ENCODE measurements at places on chromosomes 13 and 19.

DNA sequence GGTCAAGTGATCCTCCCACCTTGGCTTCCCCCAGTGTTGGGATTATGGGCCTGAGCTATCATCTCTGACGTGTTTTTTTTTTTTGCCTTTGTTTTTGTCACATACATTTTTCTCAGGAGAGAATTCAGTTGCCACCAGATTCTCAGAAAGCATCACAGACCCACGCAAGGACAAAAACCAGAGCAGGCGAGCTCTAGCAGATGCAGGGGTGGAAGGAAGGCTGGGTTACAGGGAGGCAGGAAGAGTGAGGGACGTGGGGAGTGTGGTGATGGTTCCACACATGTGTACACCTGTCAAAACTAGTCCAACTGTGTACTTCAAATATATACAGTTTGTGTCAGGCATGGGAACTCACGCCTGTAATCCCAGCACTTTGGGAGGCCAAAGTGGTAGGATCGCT lies 4.3 kb downstream of the TMEM161A start:
- no peak for DNase-seq

- DNase-seq = no peak
Measured at GRCh38 chr13:20993211-20993610, 68.2 kb downstream of the LATS2 start.

- no peak for DNase-seq
Measured at GRCh38 chr19:1162404-1163282, 11.4 kb downstream of the SBNO2 start.

GRCh38 chr13:98284679-98285078 lies 107.6 kb upstream of the RNF113B start:
- DNase-seq = no peak

DNA sequence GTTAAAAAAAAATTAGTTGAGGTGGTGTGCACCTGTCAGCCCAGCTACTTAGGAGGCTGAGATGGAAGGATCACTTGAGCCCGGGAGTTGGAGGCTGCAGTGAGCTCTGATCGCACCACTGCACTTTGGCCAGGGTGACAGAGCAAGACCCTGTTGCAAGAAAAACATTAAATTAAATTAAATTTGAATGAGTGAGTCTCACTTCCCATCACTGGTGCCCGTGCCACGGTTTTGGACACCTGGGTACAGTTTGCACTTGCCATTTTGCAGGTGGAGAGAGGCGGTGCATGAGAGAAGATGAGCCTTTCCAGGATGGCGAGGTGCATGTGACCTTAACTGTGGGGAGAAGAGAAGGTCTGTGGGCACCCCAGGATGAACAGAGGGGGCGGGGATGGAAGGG lies 60.3 kb upstream of the ZNF536 start:
- no peak for DNase-seq

DNA sequence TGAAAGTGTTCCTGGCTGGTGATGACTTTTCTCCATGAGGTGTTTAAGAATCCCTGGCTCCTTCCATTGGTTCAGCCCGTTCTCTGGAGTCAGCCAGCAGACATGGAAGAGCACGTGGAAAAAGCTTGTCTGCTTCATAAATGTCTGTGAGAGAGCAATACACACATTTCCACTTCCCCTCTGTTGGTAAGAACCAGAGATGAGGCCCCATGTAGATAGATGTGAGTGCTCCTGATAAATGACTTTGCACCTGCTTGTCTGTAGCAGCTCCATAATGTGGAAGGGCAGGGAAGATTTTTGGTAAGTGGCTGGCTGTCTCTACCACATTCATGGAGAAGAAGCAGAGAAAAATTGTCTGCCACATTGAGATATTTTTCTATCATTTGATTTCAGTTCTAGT lies 325.8 kb downstream of the LMO7 start:
- no peak for DNase-seq

GRCh38 chr19:3936506-3937442 lies 3.9 kb downstream of the NMRK2 start:
- no peak for DNase-seq

DNA sequence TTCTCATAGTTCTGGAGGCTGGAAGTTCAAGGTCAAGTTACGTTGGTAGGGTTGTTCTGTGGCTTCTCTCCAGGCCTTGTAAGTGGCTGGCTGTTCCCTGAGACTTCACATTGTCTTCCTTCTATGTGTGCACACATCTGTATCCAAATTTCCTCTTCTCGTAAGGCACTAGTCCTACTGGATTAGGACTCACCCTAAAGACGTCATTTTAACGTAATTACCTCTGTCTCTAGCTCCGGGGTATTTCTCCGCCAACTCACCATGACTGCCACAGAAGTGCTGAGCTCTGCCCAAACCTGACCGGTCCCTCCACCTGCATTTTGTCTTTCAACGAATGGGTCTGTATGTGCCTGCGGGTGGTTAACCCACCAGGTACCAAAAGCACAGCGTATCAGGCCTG lies 8.7 kb upstream of the SYDE1 start:
- no peak for DNase-seq

GRCh38 chr19:51116736-51117286 lies 7.9 kb upstream of the SIGLEC9 start:
- DNase-seq = no peak

GRCh38 chr13:109792416-109793059 lies 6.2 kb upstream of the IRS2 start:
- DNase-seq = no peak
